Activated T-helper 2 cell treated with anti-CD3 and anti-CD28 coated beads, Interferon-gamma antibody, Interleukin-2, Interleukin-4, amounts not matched to agents 10 μg/mL and 5 μg/mL and 100 μg/mL, durations not matched to agents 14 hours and 24 hours and 36 hours (primary cell): ENCODE measurements at places on chromosomes 5 and 9.

DNA sequence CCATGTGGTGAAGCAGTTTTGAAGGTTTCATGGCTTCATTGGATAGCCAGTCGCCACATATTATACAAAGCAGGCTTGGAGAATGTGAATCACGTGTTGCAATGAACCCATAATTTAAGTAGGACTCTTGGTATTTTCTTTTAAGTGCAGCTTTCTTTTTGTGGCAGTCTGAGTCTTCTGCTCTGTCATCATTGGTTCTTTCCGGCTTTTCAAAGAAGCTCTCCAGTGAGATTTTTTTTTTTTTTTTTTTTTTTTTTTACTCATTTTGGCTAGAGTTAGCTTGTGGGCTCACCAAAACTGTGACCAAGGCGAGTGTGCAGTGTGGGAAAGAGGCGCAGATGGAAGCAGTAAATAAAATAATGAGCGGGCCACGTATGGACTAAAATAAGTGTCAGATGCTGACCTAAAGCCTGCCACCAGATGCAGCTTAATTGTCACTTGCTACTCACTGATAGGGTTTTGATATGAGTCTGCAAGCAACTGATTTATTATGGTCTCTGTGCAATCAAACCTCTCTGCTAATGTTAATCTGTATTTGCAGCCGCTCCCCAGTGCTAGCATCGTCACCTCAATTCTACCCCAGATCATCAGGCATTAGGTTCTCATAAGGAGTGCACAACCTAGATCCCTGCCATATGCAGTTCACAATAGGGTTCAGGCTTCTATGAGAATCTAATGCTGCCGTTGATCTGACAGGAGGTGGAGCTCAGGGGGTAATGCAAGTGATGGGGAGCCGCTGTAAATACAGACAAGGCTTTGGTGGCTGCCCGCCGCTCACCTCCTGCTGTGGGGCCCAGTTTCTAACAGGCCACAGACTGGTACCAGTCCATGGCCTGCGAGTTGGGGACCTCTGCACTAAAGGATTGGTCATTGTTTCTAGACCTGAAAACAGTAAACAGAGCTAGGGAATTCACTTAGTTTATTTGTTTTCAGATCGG, 45.5 kb upstream of the LARP1 start:
- DNase-seq = no peak

DNA sequence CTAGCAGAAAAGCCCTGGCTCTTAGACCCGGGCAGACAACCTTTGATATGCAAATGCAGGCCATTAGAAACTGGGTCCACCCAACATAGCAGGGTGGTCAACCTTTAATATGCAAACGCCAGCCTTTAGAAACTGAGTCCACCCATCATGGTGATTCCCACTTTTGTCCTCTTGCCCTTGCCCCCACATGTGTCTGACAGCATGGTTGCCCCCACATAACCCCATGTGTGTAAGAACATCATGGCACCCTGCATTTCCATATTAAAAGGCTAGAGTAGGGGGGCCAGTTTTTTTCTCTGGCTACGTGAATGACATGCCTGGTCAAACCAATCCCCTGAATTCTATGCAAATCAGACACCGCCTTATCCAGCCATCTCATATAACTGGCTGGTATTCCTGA, 273.2 kb upstream of the PRDM9 start:
- DNase-seq = no peak

DNA sequence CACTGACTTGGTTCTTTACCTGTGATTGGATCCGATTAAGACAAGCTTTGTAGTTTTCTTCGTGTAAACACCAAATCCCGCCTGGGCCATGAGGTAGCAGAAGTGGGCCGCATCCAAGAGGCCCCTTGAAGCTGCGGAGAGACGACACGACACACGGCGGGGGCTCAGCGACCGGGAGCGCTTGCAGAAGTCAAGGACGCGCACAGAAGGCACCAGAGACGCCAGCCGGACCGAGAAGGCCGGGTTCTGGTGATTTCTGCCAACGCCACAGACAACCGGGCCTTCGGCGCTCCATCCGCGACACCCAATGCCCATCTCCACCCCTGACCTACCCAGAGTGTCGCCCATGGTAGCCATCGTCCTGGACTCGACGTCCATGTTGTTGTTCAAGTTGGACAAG, 19.8 kb upstream of the INPP5E start:
- no peak for DNase-seq

DNA sequence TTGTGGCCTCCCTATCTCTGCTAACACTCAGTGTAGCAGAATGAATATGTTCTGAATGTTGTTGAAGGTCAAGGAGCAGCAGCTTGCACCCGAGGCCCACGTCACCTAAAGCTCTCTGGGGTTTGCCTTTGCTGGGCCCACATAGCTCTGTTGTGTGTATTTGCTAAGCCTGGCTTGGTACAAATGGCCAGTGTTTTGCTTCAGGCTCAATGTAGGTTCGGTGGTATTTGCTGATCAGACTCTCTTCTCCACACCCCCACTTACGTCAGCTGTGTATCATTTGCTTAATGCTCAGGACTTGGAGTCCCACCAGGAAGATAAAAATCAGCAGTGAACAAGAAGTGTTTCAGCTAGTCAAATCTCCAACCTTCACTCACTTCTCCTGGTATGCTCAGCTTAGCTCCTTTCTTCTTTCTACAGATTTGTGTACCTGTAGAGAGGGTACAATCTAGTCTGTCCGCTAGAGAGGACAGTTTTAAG, 4.8 kb upstream of the RFESD start:
- DNase-seq = no peak

DNA sequence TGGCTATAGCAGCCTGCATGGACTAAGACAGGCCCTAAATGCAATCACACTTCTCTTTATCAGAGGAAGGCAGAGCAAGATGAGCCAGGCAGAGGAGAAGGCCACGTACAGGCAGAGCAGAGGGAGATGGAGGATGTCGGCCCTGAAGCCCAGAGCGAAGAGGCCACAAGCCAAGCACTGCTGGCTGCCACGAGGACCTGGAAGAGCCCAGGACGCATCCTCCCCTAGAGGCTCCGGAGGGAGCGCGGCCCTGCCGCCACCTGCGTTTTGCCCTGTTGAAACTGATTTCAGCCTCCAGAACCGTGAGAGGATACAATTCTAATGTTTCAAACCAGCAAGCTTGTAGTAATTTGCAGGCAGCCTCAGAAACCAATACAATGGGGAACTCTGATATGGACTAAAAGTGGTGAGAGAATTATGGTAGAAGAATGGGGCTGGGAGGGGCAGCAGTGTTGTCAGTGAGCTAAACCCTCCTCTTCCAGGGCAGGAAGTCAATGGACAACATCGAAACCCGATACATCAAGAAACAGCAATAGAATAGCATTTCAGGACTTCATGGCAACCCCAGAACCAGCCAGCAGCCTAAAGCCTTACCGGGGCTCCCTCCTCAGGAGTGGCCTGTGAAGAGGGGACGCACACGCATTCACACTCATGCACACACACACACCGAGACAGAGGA, 32.6 kb downstream of the ADAMTS2 start:
- no peak for DNase-seq

- no peak for DNase-seq
Observed at GRCh38 chr5:168315416-168316138, 24.1 kb downstream of the WWC1 start.

DNA sequence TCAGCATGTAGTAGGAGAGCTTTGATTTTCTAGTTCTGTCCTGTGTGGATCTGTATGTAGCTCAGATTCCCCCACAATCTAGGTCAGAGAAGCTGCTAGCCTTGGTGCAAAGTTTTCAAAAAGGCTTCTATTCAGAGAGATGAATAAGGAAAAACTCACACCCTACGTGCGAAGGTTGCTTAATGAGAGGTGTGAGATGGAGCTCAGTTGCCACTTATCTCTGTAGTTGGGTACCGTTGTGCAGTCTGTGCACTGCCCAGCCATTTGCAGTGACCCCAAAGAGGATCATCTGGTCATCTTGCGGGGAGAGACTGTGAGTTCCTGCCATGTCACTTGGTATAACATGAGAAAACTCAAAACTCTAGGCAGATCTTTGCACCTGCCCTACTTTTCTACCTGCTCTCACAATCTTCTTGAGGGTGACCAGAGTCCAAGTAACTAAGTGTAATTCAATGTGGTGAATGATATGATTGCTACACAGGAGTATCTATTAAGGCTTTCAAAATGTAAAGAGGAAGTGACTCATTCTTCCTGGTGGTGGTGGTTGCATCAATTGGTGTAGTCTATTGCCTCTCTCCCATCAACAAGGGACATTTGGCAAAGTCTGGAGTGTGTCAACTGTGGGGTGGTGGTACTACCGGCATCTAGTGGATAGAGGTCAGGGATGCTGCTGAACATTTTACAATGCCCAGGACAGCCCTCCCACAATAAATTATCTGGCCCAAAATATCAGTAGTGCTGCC, 65.2 kb downstream of the TMC1 start:
- DNase-seq = peak; percentile 11

GRCh38 chr9:127753622-127754021, 18.5 kb upstream of the TOR2A start:
- DNase-seq = no peak

- DNase-seq = no peak
Observed at GRCh38 chr5:151730381-151730780, 28.1 kb downstream of the ATOX1 start.

DNA sequence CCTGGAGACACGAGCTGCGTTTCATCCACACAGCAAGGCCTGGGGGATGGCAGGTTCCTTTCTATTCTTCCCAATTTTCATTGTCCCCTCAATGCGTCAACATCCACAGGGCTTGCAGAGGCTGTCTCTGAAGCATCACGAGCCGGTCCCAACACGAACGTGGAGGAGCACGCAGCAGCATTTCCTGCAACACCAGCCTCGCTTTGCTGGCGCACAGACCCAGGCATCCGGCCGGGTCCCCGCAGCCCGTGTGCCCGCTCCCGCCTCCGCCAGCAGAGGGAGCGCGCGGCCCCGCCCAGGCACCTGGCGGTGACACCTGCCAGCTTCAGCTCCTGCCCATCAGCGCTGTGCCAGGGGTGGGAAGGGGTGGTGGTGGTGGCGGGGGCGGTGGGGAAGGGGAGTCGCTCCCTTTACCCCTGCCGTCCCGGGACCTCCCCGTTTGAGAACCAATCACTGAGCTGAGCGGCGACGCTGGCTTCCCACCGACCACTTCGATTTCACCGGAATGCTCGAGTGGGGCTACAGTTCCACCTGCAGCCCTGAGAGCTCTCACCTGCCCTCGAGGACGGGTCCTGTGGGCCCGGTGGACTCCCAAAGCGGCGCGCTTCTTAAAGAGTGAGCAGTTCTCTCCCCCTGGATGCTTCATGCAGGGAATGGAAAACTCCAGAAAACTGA, 464.5 kb downstream of the ICE1 start:
- DNase-seq = peak; percentile 34

DNA sequence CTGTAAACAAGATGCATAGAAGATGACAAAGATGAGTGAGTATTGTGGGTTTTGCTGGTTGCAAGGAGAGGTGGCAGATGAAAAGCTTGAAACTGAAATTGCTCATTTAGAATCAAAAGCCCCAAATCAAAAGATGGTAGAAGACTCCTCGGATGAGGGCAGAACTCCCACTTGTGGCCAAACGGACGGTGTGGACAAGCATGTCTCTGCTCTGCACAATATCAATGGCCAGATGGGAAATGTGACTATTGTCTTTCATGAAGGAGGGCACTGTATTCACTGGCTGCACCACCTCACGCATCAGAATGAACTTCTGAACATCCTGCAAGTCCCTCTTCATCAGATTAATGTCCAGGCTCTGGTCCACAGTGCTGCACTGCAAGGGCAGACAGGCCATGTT, 541.7 kb downstream of the MTRR start:
- DNase-seq = no peak

DNA sequence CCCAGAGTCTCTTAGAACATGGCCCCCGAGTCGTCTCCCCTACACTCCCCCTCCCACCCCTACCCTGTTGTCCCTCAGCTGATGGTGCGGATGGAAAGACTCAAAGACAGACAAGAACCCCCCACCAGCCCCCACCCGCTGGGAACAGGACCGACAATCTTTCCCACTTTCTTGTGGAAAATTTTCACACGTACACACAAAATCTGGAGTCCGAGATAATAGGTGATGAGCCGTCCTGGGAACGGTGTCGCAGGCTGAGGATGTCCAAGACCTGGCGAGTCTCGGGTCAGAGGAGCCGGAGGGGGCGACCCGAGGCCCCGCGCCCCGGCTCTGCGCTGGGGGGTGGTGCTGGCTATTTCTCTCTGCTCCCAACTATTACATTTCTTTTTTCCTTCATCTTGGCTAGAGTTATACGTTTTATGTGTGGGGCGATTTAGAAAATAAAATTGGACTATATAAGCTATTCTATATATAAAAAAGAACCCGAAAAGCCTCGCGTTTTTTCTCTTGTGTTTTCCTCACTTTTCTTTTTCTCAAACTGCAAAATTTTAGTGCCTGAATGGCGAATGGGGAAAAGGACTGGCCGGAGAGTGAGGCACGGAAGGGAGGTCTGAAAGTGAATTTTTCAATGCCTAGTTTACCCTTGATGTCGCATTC, 188.8 kb downstream of the MEF2C start:
- DNase-seq = no peak

DNA sequence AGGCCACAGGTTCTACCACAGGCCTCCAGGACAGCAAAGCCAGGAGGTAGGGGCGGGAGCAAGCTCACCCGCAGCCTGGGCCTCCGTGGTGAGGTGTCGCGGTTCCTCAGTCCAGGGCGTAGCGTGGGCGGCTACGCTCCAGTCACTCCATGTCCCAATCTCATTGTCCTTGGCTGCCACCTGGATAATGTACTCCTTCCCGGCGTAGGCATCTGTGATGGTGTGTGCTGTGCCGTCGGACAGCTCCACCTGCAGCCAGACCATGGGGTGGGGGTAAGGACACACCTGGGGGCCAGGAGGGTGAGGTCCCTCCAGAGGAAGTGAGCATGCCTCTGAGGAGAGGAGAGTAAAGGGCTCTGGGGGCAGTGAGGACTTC, 29.8 kb upstream of the ENHO start:
- no peak for DNase-seq

DNA sequence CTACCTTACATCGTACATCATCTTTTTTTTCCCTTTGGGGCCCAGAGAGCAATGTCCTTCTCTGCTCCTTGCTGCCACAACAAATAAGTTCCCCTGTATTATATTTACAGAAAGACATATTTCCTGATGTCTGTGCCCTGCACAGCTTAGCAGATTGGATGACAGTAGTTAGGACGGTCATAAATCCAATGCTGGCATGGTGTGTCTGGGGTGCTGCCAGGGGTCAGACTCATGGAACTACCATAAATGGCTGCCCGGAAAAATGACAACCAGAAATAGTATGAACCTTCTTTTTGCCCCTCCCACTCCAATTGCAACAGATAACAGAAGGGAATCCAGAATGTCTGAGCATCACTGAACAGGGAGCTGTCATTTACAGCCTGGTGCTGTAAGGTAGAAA, 511.1 kb downstream of the PSAT1 start:
- no peak for DNase-seq

- no peak for DNase-seq
Observed at GRCh38 chr5:172486912-172487311, 32.6 kb upstream of the SH3PXD2B start.

- DNase-seq = no peak
Observed at GRCh38 chr5:18142831-18143230, 508.6 kb downstream of the TAF11L14 start.

DNA sequence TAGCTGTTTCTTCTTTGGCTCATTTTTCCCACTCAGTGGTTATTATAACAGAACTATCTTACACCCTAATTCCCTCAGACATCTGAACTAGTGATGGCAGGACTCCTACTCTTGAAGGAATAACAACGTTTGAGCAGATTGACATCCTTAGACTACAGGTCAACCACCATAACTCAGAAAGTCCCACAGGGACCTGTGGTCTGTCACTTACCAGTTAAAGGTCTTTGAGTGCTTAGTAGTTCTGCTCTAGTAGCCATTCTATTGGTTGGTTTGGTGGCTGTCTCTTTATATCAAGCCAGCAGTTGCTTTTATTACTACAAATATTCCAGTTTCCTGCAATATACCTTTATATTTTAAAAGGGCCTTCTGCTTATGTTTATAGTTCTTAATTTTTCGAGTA, 67.2 kb upstream of the FCHO2 start:
- no peak for DNase-seq
